Mammary epithelial cell (primary cell): ENCODE measurements at places on chromosomes 2 and 18. TPM values are rescaled to one million over a fixed set of nuclear protein-coding genes. Genes with fewer than 3 reads are reported as not detected.

DNA sequence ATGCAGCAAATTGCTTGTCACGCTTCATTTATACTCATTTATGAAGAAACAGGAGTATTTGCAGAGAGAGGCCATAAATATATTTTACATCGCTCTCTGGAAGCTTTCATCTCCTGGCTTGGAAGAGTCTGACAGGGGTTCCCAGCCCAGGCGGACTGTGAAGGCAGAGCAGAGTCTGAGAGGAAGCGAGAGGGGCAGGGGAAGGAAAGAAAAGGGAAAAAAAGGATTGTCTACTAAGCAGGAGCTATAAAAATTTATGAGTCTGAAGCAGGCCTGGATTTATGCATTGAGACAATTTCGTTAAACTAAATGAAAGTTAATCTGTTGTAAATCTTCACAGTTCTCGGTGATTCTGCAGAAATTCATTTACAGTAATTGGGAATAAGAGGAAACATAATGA lies 143.9 kb upstream of the GYPC start:
- no peak for DNase-seq

The GAD1 gene
- total RNA-seq, result 3.0 and 5.2 TPM in 2 replicates

DNA sequence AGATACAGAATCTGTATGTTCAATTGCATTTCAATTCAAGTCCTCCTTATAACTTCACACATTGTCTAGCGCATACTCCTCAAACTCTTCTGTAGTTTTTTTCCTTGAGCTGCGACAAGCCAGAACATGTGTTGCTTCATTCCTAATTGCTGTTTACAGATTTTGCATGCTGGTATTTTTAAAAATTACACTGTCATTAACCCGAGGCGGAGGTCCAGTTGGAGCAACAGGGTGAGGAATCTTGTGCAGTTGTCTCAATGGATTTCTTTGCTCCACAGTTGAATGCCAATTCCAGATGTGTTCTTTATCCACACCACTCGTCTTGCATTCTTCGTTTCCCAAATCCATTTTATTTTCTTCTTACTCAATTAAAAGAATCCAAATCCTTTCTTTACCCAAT lies 16.4 kb upstream of the SERPINB13 start:
- no peak for DNase-seq

The WDPCP gene
- 11.0 TPM for total RNA-seq

DNA sequence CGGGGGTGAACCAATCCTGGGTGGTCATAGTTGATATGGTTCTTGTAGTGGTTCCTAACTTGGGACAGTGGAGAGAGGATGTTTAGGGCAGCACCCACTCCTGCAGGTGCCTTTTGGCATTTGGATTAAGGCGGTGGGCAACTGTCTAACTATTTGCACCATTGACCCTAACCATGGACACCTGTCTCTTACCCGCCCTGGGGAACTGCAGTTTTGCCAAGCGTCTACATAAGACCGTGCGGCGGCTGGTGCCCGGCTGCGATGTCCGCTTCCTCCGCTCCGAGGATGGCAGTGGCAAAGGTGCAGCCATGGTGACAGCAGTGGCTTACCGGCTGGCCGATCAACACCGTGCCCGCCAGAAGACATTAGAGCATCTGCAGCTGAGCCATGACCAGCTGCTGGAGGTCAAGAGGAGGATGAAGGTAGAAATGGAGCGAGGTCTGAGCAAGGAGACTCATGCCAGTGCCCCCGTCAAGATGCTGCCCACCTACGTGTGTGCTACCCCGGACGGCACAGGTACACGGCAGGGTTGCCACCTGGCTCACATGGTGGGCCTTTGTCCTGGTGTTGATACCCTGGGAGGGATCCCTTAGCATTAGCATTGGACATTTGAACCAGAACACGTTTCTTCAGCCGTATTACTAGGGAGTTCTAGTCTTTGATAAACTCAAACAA lies 46.3 kb downstream of the HK2 start:
- DNase-seq, result no peak

DNA sequence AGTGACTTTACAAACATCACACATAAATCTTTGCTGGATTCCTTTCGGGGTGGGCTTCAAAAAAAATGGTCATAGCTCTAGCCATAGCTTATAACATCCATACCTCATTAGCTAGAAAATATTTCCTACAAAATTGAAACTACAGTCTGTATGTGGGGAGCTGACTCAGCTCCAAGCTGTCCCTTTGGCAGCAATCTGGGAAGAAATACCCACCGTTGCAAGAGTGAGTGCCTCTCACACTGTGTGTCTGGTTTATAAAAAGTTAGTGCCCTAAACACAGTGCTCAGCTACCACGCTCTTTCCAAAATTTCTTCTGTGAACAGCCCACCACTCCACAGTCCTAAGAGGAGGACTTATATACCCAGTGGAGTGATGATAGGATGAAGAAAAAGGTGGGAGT lies 170.1 kb downstream of the RBM43 start:
- no peak for DNase-seq

DNA sequence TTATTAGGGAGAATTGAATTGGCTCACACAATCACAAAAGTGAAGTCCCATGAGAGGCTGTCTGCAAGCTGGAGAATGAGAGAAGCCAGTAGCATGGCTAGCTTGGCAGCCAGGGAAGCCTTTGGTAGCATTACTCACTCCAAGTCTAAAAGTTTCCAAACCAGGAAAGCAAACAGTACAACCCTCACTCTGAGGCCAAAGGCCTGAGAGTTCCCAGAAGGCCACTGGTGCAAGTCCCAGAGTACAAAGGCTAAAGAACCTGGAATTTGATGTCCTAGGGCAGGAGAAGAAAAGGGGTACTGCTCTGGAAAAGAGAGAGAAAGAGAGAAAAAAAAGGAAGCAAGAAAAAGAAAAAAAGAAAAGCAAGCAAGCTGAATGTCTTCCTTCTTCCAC lies 318.2 kb downstream of the RND3 start:
- no peak for DNase-seq

DNA sequence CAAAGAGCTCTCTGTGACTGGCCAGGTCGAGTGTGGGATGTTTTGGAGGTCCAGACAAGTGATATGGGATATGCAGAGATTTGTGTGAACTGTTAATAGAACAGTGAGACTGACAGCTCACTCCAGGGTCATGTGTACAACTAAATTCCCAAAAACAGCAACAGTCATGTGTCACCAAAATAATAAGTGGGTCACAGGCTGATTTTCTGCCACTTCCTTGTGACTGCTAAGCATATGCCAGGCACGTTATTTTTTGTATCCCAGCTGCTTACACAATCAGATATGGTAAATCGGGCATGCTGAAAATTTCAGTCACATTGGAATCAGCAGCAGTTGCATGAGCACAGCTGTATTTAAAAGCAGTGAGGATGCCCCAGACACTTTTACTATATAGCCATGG lies 198.7 kb downstream of the PTGR3 start:
- DNase-seq, result no peak

The ACMSD gene
- 0.33 TPM for total RNA-seq

DNA sequence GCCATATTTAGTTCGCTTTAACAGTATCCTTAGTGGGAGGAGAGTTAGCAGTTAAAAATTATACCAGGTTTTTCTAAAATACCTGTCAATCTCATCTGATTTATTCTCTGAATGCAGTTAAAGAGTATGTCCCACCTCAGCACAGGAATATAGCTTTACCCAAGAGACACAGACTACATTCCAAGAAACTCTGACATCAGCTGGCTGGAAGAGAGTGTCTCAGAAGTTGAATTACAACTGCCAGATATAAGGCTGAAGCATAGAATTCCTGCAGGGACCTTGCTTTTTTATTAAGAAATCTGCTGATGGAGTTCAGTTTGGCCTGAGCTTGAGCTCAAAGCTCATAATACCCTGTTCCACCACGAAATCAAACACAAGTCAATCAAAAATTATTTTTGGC lies 25.4 kb upstream of the CNTNAP5 start:
- DNase-seq, result no peak

DNA sequence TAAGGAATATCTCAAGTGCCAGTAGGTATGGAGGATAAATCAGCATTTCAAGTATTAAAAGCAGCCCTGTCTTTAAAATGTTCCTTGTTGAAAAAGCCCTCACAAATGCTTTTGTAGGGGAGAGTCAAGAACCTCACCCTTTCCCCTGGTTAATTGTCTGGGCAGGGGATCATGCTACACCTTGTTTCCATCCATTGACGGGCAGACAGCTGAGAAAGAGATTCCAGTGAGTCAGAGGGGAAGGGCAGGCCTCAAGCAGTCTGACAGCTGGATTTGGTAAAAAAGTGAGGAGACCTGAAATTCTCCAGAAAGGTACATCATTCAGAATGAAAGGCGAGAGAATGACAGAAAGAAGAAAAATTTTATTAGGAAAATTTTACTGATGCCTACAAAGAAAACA lies 203.2 kb upstream of the CYP26B1 start:
- DNase-seq, result peak; percentile 52

DNA sequence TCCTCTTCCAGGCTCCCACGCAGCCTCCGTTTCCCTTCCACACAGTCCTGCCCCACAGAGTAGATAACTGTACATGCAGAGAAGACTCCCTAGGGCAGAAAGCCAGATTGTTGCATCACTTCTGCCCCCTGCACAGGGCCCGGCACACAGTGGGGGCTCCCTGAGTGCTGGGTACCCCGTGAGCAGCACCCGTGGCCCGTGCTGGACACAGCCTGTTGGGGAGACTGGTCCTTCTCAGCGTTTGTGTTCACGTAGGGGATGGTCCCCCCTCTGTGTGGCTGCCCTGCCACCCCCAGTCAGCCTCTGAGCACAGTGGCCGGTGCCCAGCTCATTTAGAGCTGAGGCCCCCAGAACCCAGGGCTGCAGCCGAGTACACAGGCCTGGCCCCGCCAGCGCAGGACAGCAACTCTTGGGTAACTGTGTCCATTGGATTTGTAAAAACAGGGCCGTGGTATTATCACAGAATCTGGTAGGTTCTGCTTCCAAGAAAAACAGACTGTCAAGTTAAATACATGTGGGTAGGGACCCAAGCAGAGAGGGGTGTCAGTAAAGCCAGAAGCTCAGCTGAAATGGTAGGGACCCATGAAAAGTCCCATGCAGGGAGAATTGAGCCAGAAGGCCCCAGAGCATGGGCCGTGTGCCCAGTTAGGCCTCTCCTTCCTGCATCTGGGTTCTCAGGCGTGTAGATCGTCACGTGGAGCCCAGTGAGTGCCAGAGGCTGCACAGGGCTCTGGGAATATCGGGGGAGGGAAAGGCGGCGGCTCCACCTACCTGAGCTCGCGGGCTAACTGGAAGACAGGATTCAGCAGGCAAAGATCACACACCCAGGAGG lies 257.3 kb downstream of the ATAD2B start:
- DNase-seq, result peak; percentile 67

The ITSN2 gene
- 34.2 and 43.0 TPM in 2 replicates for total RNA-seq
